ENCODE measurements at places on chromosomes 4 and X.
A peak's percentile ranks its signal among the peaks of the same experiment; 100 is the strongest.

GRCh38 chrX:120768681-120769080 is 107.0 kb downstream of the CT47B1 start:
- DNase-seq = no peak

DNA sequence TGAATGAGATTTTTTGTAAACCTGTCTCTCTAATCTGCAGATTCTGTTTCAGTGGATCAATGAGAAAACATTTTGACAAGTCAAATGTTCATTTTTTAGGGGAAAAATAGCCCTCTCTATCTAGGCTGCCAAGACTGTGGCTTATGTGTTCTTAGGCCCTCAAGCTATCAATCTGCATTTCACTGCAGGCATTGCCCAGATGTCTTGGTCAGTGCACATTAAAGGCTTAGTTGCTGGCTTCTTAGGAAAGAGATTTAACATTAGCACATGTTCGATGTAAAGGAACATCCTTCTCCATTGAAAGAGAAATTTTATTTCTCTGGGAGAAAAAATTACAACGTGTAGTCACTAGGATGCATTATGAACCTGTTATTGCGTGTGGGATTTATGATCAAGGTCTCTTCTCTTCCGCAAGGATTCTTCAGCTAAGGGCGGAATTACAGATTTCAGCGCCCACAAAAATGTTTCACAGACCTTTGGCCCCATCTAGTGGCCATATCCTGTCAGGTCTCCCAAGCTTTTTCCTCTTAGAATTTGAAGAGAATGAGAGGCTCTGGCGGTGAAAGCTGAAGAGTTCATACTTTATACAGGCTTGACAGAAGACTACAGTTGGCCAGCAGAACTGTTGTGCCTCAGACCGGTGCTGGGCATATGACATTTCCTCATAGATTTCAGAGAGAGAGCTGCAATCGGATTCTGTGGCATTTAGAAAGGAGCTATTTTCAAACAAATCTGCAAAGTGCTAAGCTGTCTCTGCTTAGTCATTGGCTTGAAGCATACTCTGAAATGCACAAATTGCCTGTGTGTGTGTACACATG is 144.6 kb upstream of the NOCT start:
- peak; percentile 91 for DNase-seq

GRCh38 chr4:125991398-125991797 is 676.6 kb downstream of the FAT4 start:
- DNase-seq = no peak

GRCh38 chrX:69148946-69149345 is 16.3 kb downstream of the PJA1 start:
- DNase-seq = no peak

DNA sequence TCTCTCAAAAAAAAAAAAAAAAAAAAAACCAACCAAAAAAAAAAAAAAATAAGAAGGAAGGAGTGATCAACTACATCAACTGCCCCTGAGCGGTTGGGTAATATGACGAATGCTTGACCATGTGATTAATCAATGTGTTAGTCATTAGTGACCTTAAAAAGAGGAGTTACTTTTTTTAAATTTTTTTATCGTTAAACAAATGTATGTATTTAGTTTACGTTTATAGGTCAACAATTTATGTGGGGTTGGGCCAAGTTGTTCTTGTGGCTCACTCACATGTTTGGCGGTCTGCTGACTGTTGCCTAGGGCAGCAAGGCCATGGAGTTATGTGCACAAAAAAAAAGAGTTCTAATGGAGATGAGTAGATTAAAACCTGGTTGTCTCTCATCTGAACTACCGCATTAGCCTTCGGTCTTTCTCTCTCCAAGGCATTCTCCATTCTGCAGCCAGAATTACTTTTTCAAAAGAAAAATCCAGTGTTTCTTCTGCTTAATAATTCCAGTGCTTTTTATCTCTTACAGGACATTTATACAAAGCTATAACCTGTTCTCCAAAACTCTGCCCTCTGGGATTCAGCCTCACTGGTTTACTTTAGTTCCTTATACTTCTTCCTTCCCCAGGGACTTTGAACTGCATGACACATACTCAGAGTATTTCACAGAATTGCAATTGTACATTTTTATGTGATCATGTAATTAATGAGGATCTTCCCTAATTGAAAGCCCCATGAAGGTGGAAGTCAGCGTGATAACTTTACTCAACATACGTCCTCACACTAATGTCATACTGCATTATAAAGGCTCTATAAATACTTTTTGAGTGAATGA is 505.5 kb downstream of the ANKRD50 start:
- no peak for DNase-seq

DNA sequence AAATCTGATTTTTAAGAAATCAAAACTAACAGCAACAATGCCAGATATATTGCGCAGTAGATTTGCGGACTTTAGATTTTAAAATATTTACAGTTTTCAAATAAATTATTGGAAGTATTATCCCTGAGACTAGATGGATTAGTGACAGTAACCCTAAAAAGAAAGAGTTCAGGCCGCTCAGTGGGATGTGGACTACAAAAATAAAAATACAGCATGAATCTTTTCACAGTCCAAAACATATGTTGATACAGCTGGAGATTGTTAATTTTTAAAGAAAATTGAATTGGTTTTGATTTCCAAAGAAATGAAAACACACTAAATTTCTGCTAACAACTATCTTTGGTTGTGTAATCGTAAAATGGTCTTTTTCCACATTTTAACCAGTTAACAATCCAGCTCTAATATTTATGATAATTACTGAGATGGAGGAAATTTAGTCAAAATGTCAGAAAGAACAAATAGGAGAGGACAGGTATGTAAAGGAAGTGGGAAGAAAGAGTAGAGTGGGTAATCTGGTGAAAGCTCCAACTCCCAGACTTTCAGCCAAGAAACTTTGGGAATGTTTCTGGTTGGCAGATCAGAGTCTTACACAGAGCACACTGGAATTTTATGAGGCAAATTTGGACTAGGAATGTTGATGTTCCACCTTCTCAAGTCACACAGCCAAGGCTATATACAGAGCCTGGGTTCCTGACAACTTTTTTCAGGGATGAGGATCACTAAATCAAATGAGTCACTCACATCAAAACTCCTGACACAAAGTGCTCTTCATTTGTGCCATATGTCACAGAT is 15.1 kb downstream of the C4orf36 start:
- peak; percentile 22 for DNase-seq

- no peak for DNase-seq
Measured at GRCh38 chr4:130077275-130077674, 981.3 kb downstream of the C4orf33 start.

DNA sequence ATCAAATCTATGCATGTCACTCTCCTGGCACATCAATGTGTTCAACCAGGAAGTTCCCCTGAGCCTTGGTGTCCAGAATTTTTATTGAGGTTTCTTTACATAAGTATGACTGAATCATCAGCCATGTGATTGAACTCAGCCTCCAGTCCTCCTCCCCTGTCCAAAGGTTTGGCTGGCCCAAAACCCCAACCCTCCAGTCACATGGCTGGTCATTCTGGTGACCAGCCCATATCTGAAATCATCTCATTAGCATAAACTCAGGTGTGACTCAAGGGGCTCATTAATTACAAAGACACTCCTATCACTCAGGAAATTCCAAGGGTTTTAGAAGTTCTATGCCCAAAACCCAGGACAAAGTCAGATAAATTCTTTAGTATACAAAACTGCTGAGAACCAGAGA is 20.6 kb upstream of the SUPT20HL2 start:
- no peak for DNase-seq

GRCh38 chrX:2898846-2899512 is 30.2 kb downstream of the ARSD start:
- no peak for DNase-seq

DNA sequence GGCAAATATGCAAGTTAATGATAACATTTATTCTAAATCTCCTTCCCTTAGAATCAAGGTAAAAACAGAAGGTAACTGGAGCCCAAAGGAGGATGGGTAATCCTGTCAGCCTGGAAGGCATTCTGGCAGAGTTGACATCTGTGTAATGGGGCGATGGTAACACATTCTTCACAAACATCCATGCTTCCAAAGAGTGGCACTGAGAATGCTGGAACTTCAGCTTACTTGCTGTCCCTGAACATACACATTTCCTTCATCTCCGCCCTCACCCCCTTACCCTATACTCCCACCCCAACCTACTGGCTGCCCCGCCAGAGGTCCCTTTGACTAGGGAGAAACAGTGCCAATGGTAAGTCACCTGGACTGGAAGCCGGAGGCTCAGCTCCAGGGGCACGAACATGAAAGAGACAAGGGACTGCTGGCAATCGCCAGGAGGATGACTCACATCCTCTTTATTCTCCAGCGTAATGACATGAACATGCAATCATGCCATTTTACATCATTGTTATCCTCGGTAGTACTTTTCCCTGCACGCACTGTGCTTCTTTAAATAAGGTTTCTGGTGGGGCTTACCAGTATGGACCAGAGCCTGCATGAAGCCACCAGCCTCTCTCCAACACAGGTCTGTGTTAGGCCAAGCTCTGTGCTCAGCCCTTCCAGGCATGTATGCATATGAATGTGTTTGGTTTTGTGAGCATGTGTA is 694.2 kb upstream of the TENM3 start:
- no peak for DNase-seq

GRCh38 chr4:6019316-6020263 is 1.4 kb upstream of the C4orf50 start:
- peak; percentile 57 for DNase-seq

GRCh38 chr4:144574000-144574399 is 72.0 kb upstream of the HHIP start:
- DNase-seq = no peak

- no peak for DNase-seq
Measured at GRCh38 chr4:180598281-180598680, 1644.9 kb upstream of the TENM3 start.

DNA sequence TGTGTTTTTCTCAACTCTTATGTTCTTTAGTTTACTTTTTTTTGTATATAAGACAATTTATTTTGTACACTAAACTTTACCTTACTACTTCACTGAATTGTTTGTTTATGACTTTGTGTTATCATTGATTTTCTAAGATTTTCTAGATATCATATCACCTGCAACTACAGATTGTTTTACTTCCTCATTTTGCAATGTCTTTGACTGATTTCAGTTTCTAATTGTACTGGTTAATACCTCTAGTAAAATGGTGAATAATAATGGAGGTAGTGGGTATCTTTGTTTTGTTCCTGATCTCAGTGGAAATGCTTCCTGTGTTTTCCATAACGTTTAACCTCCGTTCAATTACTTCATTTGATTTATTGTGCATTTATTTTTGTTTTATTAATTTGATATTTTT is 490.2 kb downstream of the TLL1 start:
- no peak for DNase-seq

GRCh38 chr4:57943682-57944081 is 833.5 kb upstream of the IGFBP7 start:
- DNase-seq = peak; percentile 4

- peak; percentile 97 for DNase-seq
Measured at GRCh38 chrX:13376857-13377549, 57.1 kb upstream of the ATXN3L start.

GRCh38 chr4:83546786-83547185 is 10.9 kb downstream of the GPAT3 start:
- peak; percentile 40 for DNase-seq

Measured in muscle of leg (tissue), 16 donors.